ENCODE measurements at places on chromosomes 6 and 20.

DNA sequence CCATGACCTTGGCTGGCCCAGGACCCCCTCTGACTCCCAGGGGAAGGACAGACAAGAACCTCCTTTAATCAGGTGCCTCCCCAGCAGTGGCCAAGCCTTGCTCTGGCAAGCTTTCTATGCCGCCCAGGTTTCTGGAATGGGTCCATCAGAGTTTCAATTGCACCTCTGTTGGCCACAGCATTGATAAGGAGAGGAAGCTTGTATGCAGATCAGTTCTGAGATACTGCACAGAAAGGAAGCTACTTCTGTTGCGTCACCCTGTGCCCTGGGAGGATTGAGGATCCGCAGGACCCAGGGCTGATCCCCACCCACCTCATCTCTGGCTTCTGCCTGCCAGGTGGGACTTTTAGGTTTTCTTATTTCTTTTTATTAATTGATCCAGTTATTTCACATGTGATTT lies 167.2 kb downstream of the TFAP2C start:
- DNase-seq, result no peak

DNA sequence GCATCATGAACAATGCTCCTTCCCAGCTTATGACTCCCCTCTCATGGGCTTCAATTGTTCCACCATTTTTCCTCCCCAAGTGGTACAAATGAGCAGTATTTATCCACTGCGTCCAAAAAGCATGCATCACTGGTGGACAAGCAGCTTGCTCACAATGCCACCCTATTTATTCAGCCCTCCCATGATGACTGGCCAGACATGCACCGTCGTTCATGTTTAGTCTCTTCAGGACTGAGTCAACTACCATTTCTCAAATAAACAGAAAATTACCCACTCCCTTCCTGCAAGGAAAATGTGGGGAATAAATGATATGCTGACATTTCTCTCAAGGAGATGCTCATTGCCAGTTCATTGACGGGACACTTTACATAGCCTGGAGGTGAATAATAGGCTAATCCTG lies 300.4 kb downstream of the C6orf118 start:
- no peak for DNase-seq

DNA sequence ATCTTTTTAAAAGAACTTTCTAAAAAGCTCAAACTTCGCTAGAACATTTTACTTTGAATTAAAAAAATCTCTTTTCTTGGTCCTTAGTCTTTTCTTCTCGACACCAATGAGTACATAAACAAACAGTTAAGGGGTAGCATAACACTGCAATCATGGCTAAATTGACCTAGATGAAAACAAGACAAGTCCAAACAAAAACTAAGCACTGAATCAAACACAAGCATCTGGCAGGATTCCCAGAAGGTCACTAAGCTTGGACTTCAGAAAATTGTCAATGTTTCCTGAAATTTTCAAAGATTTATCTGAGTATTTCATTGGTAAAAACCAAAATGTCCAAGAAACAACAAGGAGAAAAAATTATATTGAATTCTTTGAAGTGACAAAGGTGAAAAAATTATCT lies 5.0 kb downstream of the COL21A1 start:
- DNase-seq, result peak; percentile 51

GRCh38 chr6:40819182-40819834 lies 219.7 kb downstream of the UNC5CL start:
- DNase-seq, result no peak

DNA sequence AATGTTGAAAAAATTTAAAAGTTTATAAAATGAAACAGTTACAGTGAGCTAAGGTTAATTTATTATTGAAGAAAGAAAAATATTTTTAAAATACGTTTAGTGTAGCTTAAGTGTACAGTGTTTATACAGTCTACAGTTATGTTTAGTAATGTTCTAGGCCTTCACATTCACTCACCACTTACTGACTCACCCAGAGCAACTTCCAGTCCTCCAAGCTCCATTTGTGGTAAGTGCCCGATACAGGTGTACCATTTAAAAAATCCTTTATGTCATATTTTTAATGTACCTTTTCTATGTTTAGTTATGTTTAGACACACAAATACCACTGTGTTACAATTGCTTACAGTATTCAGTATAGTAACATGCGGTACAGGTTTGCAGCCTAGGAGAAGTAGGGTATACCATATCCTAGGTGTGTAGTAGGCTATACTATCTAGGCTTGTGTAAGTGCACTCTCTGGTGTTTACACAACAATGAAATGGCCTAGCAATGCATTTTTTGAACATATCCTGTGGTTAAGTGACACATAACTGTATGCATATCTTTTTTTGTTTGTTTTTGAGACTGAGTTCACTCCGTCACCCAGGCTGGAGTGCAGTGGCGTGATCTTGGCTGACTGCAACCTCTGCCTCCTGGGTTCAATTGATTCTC lies 26.3 kb downstream of the FLRT3 start:
- DNase-seq, result no peak

DNA sequence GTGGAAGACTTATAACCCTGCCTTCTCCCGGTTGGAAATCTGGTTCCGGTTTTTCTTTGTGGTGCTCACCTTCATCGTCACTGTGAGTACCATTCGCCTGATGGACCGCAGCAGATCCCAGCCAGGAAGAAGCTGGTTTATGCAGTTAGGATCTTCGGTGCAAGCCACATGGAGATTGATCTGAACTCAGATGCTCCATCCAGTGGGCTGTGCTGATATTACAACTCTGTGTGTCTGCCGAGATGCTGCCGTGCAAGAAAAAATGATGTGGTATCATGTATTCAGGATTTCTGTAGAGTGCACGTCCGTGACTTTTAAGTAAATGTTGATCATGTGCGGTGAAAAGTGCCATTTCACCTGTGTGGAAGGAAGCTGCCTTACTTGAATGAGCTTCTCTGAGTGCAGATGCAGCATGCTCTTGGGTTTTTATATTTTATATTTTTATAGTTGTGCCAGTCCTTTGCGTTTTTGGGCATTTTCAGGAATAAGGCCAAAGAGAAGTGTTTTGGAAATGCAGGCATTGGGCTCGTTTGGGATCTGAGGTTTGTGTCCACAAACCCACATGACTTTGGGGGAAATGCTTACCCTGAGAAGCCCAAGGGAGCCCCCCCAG lies 39.2 kb downstream of the DYNLT1 start:
- peak; percentile 54 for DNase-seq

DNA sequence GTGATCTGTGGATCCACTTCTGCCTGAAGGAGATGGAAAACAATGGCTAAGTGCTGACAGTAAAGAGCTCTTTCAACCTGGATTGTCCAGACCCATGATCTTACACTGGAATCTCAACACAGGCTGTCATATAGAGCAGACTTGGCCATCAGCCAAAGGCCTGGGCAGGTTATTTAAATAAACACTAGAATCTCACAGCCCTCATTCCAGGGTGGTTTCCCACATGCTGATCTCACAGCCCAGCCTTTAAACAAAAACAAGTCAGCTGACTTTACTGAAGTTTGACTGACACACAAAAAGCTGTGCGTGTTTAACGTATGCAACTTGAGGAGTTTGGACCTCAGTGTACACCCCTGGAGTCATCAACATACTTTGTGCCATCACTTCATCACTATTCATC lies 28.4 kb downstream of the SYNDIG1 start:
- DNase-seq, result no peak

GRCh38 chr20:53434662-53435061 lies 159.0 kb downstream of the ZNF217 start:
- DNase-seq, result peak; percentile 75

- no peak for DNase-seq
Observed at GRCh38 chr6:165456286-165456685, 146.9 kb upstream of the C6orf118 start.

All from muscle of back (tissue), 13 donors.